ENCODE measurements at places on chromosomes 2 and 18. TPM values are rescaled to one million over a fixed set of nuclear protein-coding genes. Genes with fewer than 3 reads are reported as not detected.

The MC4R gene
- polyA plus RNA-seq, result 0.32 TPM

The PLEKHH2 gene
- 18.4 TPM for polyA plus RNA-seq

The PARD6G gene
- 32.2 TPM for polyA plus RNA-seq

The GKN2 gene
- not detected for polyA plus RNA-seq

The DPP10 gene
- 12.1 TPM for polyA plus RNA-seq

The NETO1 gene
- 0.69 TPM for polyA plus RNA-seq

The ANKRD30BL gene
- polyA plus RNA-seq, result 1.2 TPM

The ATG9A gene
- polyA plus RNA-seq, result 45.2 TPM

The ZNF385B gene
- polyA plus RNA-seq, result 10.1 TPM

The CD8A gene
- 0.26 TPM for polyA plus RNA-seq

The UGT1A8 gene
- polyA plus RNA-seq, result not detected

The SAP130 gene
- polyA plus RNA-seq, result 29.6 TPM

The TUBA4B gene
- 1.1 TPM for polyA plus RNA-seq

The GAL3ST2 gene
- polyA plus RNA-seq, result 0.43 TPM

The TOGARAM2 gene
- polyA plus RNA-seq, result 1.5 TPM

The CTNNA2 gene
- polyA plus RNA-seq, result 4.0 TPM

The LYPD1 gene
- polyA plus RNA-seq, result 104 TPM

The CAPN14 gene
- polyA plus RNA-seq, result 0.13 TPM

The EGR4 gene
- not detected for polyA plus RNA-seq

The ABHD1 gene
- polyA plus RNA-seq, result 1.3 TPM

The B4GALT6 gene
- polyA plus RNA-seq, result 15.5 TPM

The BOLL gene
- polyA plus RNA-seq, result not detected

The MYL12A gene
- 360 TPM for polyA plus RNA-seq

The NCKAP5 gene
- polyA plus RNA-seq, result 6.3 TPM

The FOXI3 gene
- polyA plus RNA-seq, result 0.18 TPM

The IFIH1 gene
- polyA plus RNA-seq, result 7.6 TPM

The CCDC74A gene
- polyA plus RNA-seq, result 20.2 TPM

The ANTXR1 gene
- 81.0 TPM for polyA plus RNA-seq

The MTCL1 gene
- 29.8 TPM for polyA plus RNA-seq

The CCDC74B gene
- polyA plus RNA-seq, result 14.9 TPM

The CACNB4 gene
- polyA plus RNA-seq, result 14.4 TPM

The TBR1 gene
- polyA plus RNA-seq, result not detected

The ADRA2B gene
- 3.9 TPM for polyA plus RNA-seq

The ALPP gene
- not detected for polyA plus RNA-seq

The FSHR gene
- polyA plus RNA-seq, result 0.16 TPM

The RGPD3 gene
- 0.34 TPM for polyA plus RNA-seq

The SCN7A gene
- polyA plus RNA-seq, result 18.1 TPM

The KCNG2 gene
- polyA plus RNA-seq, result 0.39 TPM

The GPR45 gene
- 0.09 TPM for polyA plus RNA-seq

The CCDC148 gene
- polyA plus RNA-seq, result 11.1 TPM

The IMP4 gene
- polyA plus RNA-seq, result 40.5 TPM

The ALLC gene
- not detected for polyA plus RNA-seq

The SGPP2 gene
- 16.7 TPM for polyA plus RNA-seq

The C2orf80 gene
- polyA plus RNA-seq, result 0.96 TPM

The GMCL1 gene
- polyA plus RNA-seq, result 22.6 TPM

The LRRC30 gene
- 0.69 TPM for polyA plus RNA-seq

The G6PC2 gene
- polyA plus RNA-seq, result not detected

The ACMSD gene
- polyA plus RNA-seq, result 37.0 TPM

All from renal pelvis (tissue), 12 donors.